Activated naive CD4-positive, alpha-beta T cell treated with anti-CD3 and anti-CD28 coated beads for 36 hours (primary cell): ENCODE measurements at places on chromosomes 16 and 17.
A peak's percentile ranks its signal among the peaks of the same experiment; 100 is the strongest.

DNA sequence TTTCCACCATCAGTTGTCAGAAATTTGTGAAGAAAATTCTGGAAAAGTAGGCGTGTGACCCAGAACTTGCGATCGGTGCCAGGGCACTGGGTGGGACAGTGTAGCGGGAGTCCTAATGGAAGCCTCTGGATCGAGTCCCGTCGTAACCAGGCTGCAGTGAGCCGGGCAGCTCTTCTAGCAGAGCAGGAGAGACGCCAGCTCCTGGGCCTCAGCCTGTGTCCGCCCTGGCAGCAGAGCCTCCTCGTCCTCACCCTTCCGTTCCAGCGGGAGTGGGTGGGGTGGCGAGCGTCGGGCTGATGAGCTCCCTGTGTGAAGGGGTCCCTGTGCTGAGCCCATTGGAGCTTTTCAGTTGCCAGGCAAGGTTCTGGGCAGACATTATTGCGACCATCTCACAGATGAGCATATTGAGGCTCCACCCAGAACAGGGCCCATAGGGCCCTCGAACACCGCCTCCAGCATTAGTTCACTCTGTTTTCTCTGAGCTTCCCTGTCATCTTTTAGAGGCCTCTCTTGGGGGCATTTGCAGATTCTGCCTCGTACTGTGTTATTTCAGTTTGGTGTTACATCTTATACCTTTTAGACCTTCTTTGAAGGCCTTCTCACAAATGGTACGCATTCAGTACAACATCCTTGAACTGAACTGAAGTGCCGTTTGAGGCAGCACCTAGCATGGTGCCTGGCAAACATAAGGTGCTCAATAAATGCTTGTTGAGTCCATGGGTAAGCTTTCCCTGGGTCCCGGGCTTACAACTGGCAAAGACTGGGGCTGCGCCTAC lies 207.1 kb upstream of the CIBAR2 start:
- no peaks in the 10 kb centered on the region for H3K36me3 ChIP-seq
- H3K27ac ChIP-seq: no peak overlapping the region
- DNase-seq: no peak
- H3K4me1 ChIP-seq: no peaks in the 10 kb centered on the region

- no peak for DNase-seq
- no peak overlapping the region for H3K27ac ChIP-seq
- H3K36me3 ChIP-seq: no peaks in the 10 kb centered on the region
- peaks cover 3% of the 10 kb centered on the region for H3K27me3 ChIP-seq
- no peaks in the 10 kb centered on the region for H3K4me1 ChIP-seq
These were observed 46.9 kb upstream of the NLK start for GRCh38 chr17:27995554-27995953.

DNA sequence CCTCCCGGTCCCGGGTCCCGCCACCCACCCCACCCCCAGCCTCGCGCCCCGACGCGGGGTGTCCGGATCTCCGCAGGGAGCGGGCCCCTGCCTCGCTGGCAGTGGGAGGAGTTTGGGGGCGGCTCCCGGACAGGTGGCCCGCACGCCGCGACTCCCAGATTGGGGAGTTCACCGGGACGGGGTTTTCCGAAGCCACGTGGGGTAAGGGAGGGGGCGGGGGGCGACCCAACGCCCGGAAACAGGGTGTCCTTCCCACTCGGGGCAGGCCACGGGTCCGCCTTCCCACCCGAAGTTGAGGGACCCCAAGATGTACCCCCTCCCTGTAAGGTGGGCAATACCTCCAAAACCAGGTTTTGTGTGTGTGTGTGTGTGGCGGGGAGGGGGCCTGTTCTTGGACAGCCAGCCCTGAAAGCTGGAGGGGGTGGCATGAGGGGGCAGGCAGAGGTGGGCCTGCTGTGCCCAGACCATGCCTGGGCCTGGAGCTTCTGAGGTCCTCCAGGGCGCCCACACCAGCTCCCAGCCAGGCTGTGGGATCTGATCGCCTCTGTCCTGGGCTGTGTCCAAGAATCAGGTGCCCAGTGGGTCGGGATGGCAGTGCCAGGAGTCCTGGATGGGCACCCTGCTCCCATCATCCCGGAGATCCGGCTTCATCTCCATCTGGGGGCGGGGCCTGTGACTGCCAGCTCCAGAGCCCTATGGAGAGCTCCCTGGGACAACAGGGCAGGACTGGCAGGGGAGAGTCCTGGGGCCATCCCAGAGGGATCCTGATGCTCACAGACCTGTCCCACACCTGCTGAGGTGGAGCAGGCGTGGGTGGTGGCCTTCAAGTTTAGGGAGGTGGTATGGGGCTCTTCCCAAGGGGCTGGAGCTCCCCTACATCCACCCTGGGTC lies 767 bp downstream of the SYNGR2 start:
- H3K36me3 ChIP-seq: peaks cover 23% of the 10 kb centered on the region
- peak overlapping the region; percentile 75 for H3K4me3 ChIP-seq
- H3K27ac ChIP-seq: peak overlapping the region; percentile 85
- no peaks in the 10 kb centered on the region for H3K27me3 ChIP-seq
- H3K4me1 ChIP-seq: peaks cover 45% of the 10 kb centered on the region

DNA sequence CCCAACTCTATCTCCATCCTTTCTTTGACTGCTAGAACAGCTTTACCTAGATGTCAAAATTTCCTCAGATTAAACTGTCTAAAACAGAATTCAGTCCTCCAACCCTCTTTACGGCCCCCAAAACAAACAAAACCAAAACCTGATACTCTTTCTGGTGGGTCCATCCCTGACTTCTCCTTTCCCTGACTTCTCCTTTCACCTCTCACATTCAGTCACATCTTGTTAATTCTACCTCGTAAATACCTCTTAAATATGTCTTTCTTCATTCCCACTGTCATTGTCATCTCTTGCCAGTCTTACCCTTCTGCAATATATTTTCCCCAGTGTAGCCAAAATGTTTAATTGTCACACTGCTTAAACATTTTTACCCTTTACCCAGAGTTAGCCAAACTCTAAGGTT lies 4.6 kb downstream of the PPM1E start:
- peaks cover 50% of the 10 kb centered on the region for H3K27me3 ChIP-seq
- peaks cover 6% of the 10 kb centered on the region for H3K4me1 ChIP-seq
- no peak for DNase-seq
- H3K36me3 ChIP-seq: peaks cover 1% of the 10 kb centered on the region
- H3K4me3 ChIP-seq: no peak overlapping the region
- H3K27ac ChIP-seq: no peak overlapping the region

DNA sequence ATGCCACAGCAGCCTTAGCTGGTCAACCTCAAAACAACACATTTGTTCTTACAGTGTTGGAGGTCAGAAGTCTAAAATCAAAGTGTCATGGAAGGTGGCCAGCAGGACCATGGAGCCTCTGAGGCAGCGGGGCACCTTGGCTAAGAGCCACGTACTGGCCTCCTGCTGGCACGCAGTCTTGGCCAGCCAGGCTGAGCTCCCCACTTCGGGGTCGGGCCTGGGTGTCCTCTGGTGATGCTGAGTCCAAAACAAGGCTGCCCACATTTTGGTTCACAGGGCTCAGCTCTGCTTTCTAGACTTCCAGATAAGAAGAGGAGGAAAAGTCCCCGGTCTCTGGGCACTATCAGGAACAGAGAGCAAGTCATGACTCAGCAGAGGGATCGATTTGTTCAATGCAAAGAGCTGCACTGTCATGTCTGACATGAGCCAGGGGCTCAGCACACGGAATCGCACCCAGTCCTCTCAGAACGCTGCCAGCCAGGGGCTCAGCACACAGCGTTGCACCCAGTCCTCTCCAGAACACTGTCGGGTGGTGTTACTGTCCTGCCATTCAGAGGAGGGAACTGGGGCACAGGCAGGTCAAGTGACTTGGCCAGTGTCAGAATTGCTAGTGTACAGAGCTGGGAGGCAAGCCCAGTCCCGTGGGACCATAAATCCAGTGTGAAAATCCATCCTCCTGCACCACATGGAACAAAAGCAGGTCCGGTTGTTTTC lies 2.5 kb downstream of the LGALS9 start:
- H3K27me3 ChIP-seq: no peaks in the 10 kb centered on the region
- peaks cover 47% of the 10 kb centered on the region for H3K4me1 ChIP-seq
- DNase-seq: no peak
- peak overlapping the region; percentile 19 for H3K4me3 ChIP-seq
- peaks cover 15% of the 10 kb centered on the region for H3K36me3 ChIP-seq
- H3K27ac ChIP-seq: no peak overlapping the region

DNA sequence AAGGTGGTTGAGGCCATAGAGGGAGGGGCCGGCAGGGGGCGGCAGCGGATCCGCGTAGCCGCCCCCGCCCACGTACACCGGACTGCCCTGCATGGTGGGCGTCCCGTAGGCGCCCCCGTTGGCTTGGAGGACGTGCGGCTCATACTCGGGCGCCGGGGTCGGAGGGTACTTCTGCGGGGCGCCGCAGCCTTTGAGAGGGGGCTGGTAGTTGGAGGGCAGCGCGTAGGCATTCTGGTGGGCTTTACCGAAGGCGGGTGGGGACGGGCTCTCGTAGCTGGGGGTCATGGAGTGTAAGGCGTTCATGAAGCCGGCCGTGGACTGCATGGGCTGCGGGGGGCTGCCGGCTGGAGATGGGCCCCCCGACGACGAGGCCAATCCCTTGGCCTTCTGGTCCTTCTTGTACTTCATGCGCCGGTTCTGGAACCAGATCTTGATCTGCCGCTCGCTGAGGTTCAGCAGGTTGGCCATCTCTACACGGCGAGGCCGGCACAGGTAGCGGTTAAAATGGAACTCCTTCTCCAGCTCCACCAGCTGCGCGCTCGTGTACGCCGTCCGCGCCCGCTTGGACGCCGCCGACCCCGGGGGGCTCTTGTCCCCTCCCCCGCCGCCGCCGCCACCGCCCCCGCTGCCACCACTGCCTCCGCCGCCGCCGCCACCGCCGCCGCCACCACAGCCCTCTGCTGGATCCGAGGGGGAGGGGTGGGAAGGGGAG lies 5.7 kb upstream of the HOXB2 start:
- H3K4me1 ChIP-seq: peaks cover 27% of the 10 kb centered on the region
- no peak overlapping the region for H3K4me3 ChIP-seq
- H3K27me3 ChIP-seq: peaks cover 2% of the 10 kb centered on the region
- no peak overlapping the region for H3K27ac ChIP-seq
- no peak for DNase-seq

- no peak for DNase-seq
- peaks cover 27% of the 10 kb centered on the region for H3K4me1 ChIP-seq
These were observed 4.1 kb downstream of the SLC16A5 start for GRCh38 chr17:75091855-75092327.

DNA sequence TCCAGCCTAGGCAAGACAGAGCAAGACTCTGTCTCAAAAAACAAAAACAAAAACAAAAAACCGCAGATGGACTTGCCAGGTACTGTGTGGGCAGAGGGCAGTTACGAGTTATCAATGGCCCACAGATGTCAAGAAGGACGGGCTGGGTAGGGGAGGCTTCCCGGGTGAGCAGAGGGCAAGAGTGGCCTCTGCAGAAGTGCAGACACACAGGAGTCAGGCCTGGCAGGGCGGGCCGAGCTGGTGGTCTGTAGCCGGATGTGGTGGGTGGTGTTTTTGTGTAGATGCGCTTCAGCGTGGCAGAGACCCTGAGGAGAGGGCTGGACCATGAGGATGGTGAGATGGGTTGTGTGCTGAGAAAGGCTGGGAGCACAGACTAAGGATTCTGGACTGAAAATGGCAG lies 44.9 kb upstream of the KDM6B start:
- H3K4me3 ChIP-seq: no peak overlapping the region
- H3K36me3 ChIP-seq: no peaks in the 10 kb centered on the region
- no peaks in the 10 kb centered on the region for H3K4me1 ChIP-seq
- no peak overlapping the region for H3K27ac ChIP-seq

DNA sequence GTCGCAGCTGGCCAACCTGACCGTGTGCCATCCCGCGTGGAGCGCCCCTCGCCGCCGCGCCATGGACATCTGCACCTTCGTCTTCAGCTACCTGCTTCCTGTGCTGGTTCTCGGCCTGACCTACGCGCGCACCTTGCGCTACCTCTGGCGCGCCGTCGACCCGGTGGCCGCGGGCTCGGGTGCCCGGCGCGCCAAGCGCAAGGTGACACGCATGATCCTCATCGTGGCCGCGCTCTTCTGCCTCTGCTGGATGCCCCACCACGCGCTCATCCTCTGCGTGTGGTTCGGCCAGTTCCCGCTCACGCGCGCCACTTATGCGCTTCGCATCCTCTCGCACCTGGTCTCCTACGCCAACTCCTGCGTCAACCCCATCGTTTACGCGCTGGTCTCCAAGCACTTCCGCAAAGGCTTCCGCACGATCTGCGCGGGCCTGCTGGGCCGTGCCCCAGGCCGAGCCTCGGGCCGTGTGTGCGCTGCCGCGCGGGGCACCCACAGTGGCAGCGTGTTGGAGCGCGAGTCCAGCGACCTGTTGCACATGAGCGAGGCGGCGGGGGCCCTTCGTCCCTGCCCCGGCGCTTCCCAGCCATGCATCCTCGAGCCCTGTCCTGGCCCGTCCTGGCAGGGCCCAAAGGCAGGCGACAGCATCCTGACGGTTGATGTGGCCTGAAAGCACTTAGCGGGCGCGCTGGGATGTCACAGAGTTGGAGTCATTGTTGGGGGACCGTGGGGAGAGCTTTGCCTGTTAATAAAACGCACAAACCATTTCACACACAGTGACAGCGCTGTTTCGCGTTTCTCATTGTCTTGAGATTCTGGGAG lies 2.0 kb upstream of the ZACN start:
- no peaks in the 10 kb centered on the region for H3K36me3 ChIP-seq
- peaks cover 53% of the 10 kb centered on the region for H3K27me3 ChIP-seq

DNA sequence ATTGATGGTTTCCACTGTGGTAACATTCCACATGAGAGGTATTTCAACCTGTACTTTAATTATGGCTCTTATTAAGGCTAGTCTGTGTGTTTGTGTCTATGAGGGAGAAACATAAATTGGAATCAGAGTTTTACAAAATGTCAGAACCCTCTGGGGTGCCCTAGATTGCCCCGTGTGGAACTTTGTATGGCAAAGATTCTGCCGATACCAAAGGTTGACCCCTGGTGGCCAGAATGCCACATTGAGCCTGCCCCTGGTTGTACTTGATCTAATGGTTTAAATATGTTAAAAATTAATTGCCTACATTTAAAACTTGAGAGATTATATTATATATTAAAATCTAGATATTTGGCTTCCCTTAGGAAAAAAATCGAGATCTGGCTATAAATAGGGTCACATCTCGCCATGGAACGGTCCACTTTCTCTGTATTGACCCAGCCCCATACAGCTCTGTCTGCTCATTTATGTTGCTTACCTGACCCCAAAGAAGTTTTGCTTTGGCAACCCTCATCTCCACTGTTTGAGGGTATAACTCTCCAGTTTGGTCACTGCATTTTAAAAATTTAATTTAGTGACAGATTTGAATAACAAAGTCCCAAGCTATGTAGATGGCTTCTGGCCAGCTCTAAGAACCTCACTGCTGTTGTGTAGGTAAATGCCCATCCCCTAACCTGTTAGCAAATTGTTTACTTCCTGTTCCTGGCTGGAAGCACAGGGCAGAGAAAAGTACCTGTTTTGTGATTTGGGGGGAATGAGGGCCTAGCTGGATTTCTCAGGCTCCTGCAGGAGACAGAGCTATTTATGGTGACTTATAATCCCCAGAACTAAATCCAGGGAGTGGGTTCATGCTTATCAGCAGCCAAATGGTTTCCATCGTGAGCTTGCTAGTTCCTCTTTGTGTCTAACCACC lies 95.0 kb downstream of the PLCG2 start:
- peaks cover 12% of the 10 kb centered on the region for H3K4me1 ChIP-seq
- DNase-seq: peak; percentile 83
- no peaks in the 10 kb centered on the region for H3K36me3 ChIP-seq
- no peak overlapping the region for H3K4me3 ChIP-seq
- no peak overlapping the region for H3K27ac ChIP-seq

GRCh38 chr16:78620291-78620690 lies 520.8 kb downstream of the WWOX start:
- no peaks in the 10 kb centered on the region for H3K4me1 ChIP-seq
- DNase-seq: no peak
- H3K4me3 ChIP-seq: no peak overlapping the region
- H3K27me3 ChIP-seq: no peaks in the 10 kb centered on the region
- no peaks in the 10 kb centered on the region for H3K36me3 ChIP-seq
- H3K27ac ChIP-seq: no peak overlapping the region
